ENCODE measurements at places on chromosomes 3 and 15.

- no peak for DNase-seq
Observed at GRCh38 chr3:176969506-176969905, 227.8 kb downstream of the TBL1XR1 start.

GRCh38 chr3:152362086-152362485, 93.4 kb downstream of the MBNL1 start:
- DNase-seq: no peak

DNA sequence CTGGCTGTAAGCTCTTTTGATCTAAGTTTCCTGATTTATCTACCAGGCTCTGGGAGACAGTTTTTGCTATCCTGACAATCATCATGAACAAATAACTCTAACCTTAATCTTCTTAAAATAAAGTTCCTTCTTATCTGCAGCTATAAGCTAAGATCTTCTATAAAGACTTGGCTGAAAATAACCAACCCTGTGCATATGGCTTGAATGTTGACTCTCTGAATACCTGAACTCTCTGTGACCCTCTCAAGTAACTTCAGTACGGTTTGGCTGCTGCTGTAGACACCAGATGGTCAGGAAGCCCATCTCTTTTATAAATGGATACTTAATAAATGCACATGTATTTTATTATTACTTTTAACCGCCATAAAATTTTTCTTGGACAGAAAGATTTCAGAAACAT, 412.4 kb upstream of the CBLB start:
- DNase-seq: no peak

DNA sequence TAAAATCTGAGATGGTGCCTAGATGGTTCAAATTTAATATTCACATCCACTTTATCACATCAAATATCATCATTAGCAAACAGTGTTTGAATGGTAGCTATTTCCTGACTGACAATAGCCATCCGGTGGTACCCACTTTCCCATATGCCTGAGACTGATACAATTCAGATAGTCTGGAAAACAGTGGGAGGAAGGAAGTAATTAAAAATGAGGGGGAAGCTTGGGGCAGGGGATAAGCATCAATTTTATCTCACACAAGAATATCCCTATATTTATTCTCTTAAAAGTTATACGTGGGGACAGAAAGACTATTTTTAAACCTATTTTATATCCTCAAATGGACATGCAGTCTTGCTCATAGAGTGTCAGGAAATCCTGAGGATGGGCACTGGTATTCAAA, 122.5 kb upstream of the GAP43 start:
- DNase-seq: no peak

GRCh38 chr3:29088579-29088978, 192.3 kb upstream of the RBMS3 start:
- no peak for DNase-seq

- DNase-seq: no peak
Observed at GRCh38 chr15:85897207-85897894, 102.6 kb upstream of the KLHL25 start.

DNA sequence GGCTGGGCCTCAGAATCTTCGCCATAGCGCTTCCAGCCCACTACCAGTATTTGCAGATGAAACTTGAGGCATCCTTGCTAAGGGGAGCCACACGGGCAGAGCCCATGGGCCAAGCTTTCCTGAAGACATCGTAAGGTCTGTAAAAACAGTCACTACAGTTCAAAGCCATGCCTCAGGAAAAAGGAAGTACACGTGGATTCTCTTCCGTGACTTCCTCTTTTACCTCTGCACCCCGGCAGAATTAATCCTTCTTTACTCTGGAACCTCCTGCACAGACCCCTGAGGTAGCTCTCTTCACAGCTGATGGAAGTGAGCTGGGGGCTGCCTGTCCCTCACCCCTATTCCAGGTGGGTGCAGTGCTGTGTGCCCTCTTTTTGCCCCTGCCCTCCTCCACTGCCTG, 129.2 kb downstream of the CHDH start:
- no peak for DNase-seq

GRCh38 chr3:45211466-45212094, 14.5 kb downstream of the TMEM158 start:
- no peak for DNase-seq

DNA sequence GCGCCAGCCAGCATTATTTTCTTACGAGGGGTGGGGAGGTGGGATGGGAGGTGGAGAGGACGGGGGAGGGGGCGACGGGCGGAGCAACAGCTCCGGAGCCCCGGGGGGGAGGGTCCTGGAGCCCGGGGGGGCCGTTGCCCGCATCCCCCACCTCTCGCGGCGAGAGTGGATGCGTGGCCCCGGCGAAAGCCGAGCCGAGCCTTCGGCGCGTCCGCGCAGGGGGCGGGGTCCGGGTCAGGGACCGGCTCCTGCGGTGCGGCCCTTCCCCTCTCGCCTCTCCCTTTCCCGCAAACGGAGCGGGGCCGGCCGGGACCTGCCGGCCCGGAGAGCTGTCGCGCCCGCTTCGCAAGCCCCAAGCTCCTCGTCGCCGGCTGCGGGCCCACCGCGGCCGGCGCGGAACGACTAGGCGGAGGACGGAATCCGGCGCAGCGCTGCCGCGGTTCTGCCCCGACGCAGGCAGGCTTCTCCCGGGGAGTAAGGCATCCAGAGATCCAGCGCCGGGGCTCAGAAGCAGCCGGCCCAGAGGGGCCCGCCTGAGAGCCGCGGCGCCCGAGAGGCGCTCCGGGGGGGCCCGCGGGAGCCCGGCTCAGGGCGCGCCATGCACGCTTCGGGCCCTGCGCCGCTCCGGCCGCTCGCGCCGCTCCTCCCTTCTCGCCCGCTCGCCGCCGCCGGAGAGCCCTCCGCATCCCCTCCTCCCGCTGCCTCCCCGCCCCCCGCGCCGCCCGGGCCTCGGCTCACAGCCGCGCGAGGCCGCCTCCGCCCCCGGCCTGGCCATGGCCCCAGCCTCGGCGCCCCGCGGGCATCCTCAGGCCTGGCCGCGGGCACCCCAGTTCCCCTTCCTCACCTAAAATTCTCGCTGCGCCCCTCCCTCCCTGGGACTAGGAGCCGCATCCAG, 459 bp upstream of the ADCY5 start:
- no peak for DNase-seq

GRCh38 chr3:111107662-111108035, 36.0 kb downstream of the NECTIN3 start:
- DNase-seq: no peak

DNA sequence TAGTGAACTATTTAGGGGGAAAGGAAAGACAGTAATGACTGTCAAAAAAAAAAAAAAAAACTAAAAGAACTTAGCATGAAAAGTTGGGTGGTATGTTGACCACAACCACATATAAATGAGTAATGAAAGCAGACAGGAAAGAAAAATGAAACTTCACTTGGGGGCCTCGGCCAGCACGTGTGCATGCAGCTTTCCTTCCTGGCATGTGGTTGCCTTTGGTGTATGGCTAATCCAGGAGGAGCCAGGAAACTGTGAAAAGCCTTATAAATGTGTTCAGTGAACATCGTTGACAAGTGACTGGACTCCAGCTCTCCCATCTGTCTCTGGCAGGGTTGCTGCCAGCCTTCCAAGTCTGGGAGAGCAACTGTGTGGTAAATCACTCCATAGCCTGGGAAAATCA, 195.1 kb downstream of the DTWD1 start:
- DNase-seq: no peak

DNA sequence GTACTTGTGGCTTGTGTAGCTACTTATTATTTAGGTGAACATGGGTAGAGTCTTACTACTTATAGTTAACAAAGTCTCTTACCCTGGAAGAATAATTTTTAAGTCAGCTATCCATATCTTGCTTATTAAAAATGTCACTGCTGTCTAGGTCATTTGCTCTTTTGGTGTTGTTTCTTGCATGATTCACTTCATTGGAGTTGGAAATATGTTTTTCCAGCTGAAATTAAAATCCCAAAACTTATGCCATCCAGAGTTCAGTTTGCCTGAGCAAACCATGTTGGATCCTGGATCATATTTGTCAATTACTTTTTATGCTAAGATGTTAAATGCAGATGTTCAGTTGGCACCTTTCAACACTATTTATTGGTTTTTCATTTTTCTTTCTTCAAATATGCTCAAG, 421.0 kb upstream of the RBMS3 start:
- no peak for DNase-seq

- DNase-seq: no peak
Observed at GRCh38 chr3:141235661-141236171, 4.1 kb downstream of the PXYLP1 start.

GRCh38 chr3:10240799-10241198, 7.5 kb upstream of the TATDN2 start:
- DNase-seq: no peak

DNA sequence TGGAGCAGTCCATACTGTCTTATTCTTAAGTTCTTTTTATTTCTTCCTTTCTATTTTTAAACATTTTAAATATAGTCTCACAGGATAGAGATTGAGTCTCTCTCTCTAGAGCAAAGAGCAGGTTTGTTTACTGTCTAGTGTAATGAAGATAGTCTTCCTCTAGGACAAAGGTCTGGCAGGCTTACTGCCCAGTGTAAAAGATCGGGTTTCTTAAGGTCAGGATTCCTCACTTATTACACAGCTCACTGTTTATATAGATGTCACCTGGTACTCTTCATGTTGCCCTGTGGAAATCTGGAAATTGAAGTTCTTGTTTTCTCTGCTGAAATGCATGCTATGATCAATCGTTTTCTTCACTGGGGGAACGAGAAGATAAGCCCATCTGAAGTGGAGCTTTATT, 76.0 kb downstream of the ZBBX start:
- no peak for DNase-seq

All from erythroblast (primary cell).